ENCODE measurements at places on chromosomes 2 and 18.
A peak's percentile ranks its signal among the peaks of the same experiment; 100 is the strongest.

- DNase-seq = no peak
These were observed 74.9 kb downstream of the ANTXR1 start for GRCh38 chr2:69087912-69088240.

- no peak for DNase-seq
These were observed 28.0 kb upstream of the CCNYL1 start for GRCh38 chr2:207683438-207683837.

DNA sequence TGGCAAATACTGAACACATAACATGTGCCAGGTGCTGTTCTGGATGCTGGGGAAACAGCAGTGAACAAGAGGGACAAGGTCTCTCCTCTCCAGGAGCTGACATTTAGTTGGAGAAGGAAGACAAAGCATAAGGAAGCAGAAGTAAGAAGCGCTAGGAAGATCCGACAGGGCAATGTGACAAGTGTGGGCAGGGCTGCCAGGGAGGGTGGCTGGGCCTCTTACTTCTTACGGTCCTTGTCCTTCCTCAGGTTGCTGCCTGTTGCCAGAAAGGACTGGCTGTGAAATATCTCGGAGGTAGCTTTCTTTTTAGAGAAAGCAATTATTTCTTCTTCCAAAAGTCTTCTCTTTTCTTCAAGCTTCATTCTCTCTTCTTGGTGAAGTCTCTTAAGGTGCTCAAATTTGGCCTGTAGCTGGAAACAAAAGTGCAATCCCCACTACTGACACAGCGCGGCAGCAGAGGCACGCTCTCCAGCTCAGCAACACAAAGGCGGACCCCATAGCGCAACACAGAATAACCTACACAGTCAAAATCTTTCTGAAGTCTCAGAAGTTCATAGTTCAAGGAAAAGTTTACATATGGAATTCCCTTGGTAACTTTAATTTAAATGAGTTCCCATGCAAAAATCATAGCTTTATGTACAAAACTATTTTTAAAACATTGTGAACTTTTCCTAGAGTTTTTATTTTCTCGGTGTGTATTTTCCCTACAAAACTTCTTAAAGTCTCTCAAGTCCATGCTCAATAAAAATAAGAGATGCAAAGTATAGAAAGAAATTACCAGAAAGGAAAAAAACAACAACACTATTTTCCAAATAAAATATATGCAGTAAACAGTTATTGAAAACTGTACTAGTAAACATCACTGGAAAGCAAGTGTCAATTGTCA lies 67.7 kb downstream of the SEPTIN10 start:
- DNase-seq = peak; percentile 23

DNA sequence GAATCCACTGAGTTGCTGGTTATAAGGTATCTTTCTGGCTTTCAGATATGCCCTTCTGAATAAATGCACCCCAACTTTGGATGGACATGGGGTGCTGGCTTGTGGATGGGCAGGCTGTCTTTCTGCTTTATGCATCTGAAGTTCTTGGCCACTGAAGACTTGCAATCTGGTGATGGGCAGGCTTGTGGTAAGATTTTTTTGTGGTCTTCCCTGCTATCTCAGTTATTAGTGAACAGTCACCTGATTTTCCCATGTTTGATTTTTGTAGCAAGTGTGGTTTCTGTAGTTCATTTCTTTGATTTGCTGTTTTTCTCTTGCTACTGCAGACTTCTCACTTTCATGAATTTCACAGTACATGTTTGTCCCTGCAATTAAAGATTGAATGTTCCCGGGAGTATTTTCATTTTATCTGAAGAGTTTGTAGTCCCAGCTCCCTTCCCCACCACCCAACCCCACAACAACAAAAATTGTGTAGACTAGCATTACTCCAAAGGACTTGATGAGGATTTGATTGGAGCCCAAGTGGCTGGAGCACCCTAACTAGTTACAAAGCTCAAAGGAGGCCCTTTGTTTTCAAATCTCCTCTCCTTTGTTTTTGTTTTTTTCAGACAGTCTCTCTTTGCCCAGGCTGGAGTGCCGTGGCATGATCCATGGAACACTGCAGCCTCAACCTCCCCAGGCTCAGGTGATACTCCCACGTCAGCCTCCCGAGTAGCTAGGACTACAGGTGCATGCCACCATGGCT lies 63.6 kb upstream of the MGAT5 start:
- DNase-seq = no peak

GRCh38 chr2:11866358-11867335 lies 120.2 kb downstream of the LPIN1 start:
- no peak for DNase-seq

- no peak for DNase-seq
These were observed 373.0 kb downstream of the CDH2 start for GRCh38 chr18:27803957-27804356.

DNA sequence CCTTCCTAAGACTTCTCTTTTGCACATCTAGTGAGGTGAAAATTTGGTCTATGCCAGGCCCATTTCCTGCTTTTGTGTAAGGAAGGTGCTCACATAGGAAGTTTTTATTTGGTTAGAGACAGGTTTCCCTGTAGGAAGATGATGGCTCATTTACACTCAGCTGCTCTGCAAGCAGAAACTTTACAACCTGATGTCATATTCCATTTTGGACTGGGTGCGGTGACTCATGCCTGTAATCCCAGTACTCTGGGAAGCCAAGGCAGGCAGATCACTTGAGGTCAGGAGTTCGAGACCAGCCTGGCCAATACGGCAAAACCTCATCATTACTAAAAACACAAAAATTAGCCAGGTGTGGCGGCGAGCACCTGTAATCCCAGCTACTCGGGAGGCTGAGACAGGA lies 35.8 kb downstream of the CASP10 start:
- no peak for DNase-seq

- DNase-seq = no peak
These were observed 234.9 kb downstream of the SOCS6 start for GRCh38 chr18:70523792-70524182.
